Activated naive CD8-positive, alpha-beta T cell treated with anti-CD3 and anti-CD28 coated beads, Interleukin-2, amount 50 U/mL, for 16 hours (primary cell): ENCODE measurements at places on chromosomes 3 and 15.

- DNase-seq, result no peak
Measured at GRCh38 chr3:20696388-20697150, 510.6 kb upstream of the SGO1 start.

DNA sequence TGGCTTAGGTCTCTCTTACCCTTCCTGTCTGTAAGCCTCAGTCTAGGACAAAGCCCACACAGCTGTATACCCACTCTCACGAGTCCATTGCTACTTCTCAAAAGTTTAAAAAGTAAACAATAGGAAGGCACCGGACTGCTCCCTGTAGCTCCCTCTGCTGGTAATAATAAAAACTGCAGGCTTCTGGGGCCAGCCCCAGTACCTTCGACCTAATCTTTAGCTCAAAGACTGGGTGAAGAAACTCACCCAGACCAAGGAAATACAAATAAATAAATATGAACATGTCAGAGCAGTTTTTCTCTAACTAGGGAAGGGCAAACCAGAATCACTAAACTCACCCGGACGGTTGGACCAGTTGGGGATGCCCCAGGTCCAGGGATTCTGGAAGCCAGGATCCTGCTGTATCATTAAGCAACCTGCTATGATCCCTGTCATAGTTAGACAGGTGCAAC, 5.0 kb downstream of the FAM219B start:
- DNase-seq, result peak; percentile 25

- no peak for DNase-seq
Measured at GRCh38 chr3:168273917-168274316, 178.2 kb upstream of the GOLIM4 start.

DNA sequence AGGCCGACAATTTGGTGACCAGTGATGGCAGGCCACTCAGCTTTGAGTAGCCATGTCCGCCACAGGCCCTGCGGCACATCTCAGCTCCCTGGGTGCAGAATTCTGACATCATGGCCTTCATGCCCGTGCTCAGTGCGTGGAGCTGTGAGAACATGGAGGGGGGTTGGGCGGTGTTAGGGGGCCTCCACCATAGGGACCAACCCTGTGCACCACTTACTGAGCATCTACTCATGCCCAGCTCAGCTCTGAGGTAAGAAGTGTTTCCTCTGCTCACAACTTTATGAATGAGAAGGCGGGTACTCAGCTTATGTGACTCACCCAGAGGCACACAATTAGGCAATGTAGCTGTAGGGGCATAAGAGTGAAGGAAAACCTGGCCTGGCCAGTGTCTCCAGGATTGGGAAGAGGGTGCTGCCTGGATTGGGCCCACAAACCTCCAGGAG, 10.5 kb downstream of the ACOX2 start:
- no peak for DNase-seq

DNA sequence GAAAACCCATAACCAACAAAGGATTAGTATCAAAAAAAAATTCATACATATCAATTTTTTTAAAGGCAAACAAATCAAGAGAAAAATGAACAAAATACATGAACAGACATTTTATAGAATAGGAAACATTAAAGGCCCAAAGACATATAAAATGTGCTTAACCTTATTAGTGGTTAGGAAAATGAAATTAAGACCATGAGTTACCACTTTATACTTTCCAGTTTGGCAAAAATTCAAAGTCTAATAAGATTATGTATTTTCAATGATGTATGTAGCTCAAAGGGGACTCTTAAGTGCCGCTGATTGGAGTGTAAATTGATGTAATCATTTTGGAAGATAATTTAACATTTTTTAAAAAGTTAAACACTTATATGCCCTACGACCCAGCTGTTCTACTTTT, 89.2 kb downstream of the BOC start:
- no peak for DNase-seq

DNA sequence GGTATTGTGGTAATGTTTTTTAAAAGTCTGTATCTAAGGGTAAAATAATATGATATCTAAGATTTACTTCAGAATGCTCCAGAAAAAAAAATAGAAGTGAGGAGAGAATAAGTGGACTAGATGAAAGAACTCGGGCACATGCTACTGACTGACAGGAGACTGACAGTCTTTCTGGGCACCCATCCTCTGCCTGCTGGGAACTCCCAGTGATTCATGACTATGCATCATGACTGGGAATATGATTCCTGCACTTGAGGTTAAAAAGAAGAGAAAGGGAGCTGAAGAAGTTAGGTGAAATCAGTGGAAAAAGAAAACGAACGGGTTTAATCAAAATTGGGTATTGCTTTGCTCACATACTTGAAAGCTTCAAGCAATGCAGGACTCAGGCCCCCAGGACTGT, 35.7 kb upstream of the SPSB4 start:
- DNase-seq, result no peak

- DNase-seq, result peak; percentile 52
Measured at GRCh38 chr15:42495361-42496212, at the start of gene SNAP23. Gene SNAP23 (plus strand): TSS chr15:42495634. CDS start chr15:42511847, 16,213 bp downstream.

DNA sequence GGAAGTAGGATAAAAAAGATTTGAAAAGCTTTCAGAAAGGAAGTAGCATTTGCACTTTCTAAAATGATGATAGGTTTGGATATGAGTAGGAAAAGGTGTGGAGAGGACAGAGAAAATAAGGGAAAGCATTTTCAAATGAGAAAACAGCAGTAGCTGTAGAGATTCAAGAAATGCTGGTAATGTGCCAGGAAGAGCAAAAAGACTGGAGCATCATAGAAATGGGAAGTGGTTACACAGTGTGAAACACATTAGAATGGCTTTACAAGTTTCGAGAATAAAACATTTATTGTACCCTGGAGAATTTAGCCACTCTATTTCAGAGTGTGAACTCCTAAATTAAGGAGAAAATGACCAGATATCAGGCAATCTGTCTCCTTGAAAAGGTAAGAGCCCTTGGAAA, 108.3 kb upstream of the CHL1 start:
- no peak for DNase-seq

DNA sequence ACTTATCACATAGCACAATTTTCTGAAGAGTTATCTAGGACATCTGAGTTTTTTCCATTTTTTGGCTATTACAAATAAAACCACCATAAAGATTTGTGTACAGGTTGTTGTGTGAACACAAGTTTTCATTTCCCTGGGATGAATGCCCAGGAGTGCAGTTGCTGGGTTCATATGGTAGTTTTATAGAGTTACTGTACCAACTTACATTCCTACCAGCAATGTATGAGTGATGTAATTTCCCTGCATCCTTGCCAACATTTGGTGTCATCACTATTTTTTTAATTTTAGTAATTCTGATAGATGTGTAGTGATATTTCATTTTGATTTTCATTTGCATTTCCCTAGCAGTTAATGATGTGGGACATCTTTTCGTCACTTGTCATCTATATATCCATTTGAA, 20.5 kb downstream of the FILIP1L start:
- DNase-seq, result no peak

DNA sequence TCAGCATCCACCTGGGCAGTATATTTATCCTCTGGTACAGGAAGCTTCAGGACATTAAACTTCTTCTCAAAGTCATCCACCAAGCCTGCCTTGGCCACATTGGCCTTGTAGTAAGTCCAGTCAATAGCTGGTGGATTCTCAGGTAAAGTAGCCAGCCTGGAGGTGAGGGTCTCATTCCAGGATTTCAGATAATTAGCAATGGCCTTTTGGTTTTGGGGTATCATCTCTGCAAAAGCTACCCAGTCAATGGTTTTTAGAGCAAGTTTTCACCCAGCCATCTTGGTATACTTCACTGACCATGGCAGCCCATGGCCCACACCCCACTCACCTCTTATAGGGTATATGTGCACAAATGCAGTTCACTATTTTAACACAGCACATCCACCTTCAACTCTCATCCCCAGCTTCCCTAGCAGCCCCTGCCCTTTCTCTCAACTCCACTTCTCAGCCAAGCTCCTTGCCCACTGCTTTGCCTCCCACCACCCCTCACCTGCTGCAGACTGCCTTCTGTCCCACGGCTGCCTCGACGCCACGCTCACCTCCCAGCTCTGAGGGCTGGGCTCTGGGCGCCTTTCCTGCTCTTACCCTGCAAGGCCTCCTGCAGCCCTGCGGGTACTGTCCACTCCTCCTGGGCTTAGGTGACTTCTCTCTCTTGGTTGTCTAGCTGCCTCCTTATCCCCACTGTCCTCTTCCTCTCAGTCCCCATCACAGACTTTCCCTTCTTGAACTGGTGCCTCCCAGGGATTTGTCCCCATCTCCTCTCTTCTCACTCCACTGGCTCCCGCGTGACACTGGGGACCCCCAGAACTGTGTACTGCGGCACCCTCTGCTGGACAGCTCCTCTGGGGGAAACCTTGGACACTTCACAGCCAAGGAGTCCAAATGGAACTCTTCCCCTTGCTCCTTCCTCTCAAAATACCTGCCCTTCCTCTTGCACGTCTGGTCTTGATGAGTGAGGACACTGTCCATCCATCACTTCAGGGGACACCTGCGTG, 1.7 kb upstream of the TGM5 start:
- DNase-seq, result no peak

GRCh38 chr15:38041576-38041975, 107.1 kb downstream of the TMCO5A start:
- DNase-seq, result no peak

DNA sequence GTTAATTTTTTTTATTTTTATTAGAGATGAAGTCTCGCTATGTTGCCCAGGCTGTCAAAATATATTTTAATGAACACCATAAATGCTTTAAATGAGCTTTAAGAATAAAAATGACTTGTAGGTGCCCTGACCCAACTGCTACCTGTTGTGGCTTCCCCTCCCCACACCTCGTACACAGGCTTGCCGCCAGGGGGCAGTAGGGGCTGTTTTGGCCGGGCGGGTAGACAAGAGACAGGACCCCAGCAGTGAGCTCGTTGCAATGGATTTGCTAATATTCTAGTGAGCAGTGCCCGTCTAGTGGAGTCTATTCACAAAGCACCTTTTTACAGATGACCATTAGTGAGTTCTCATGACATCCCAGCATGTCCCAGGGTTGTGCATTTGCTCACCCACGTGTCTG, 418.1 kb downstream of the OCA2 start:
- no peak for DNase-seq

GRCh38 chr3:145159640-145160039, 1001.3 kb downstream of the PLOD2 start:
- DNase-seq, result no peak

- no peak for DNase-seq
Measured at GRCh38 chr3:140854961-140855360, 86.7 kb upstream of the SLC25A36 start.

GRCh38 chr15:36495456-36495991, 83.9 kb upstream of the CDIN1 start:
- DNase-seq, result no peak

DNA sequence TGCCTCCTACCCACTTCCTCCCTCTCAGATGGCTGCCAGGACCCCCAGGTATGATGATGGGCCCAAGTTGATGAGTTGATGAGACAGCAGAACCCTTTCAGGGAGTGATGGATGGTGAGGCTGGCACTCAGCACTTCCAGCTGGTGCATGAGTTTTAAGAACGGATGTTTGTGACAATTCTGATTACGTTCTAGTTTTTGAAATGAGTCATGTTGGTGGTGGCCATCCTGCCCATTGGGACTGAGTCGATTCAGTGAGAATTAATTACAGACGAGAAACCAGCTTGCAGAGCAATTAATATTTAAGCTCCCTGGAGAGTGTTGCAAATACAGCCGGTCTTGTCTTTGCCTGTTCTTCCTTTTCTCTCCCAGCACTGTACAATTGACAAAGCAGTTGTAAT, 56.9 kb upstream of the NR2C2 start:
- no peak for DNase-seq

DNA sequence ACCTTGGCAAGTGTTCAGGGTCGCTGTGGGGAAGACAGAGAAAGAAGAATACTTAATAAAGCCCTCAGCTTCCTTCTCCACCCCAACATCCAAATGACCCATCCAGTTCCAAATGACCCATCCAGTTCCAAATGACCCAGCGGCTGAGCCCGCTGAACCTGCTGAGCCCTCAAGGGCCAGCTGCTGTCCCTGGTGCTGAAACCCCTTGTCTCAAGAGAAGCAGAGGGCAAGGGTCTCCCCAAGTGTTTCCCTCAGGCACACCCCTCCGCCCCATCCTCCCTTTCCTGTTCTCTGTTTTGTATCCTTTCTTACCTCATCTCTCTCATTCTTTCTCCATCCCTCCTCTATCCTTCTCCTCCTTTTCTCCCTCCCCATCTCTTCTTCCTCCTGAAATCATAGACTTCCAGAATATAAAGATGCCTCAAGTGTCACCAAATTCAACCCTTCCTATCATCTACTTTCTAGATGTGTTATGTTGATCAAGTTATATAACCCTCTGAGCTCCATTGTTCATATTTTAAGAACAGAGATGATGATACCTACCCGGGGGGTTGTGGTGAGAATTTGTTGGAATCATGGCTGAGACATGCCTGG, 29.0 kb downstream of the CCDC33 start:
- DNase-seq, result no peak

DNA sequence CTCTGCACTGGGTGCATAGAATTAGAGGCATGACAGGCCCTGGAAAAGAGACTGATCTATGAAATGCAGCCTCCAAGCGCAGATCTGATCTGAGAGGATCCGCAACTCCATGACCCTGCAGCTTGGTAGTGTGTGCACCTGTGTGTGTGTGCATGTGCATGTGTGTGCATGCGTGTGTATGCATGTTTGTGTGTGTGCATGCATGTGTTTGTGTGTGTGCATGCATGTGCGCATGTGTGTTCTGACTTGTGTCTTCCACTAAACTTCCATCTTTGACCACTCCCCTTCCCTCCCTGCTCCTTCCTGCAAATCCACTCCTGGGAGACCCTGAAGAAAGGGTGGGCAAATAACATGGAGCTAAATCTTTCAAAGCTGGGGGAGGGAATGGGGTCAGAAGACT, 256.9 kb downstream of the PLCL2 start:
- no peak for DNase-seq

- DNase-seq, result no peak
Measured at GRCh38 chr3:38335263-38335662, 11.3 kb upstream of the XYLB start.

GRCh38 chr3:100709842-100710260, 557 bp downstream of the TFG start:
- no peak for DNase-seq
